ENCODE measurements at places on chromosomes 12 and 14.

GRCh38 chr14:53147208-53147607 is 5.9 kb downstream of the DDHD1 start:
- no peak for DNase-seq

DNA sequence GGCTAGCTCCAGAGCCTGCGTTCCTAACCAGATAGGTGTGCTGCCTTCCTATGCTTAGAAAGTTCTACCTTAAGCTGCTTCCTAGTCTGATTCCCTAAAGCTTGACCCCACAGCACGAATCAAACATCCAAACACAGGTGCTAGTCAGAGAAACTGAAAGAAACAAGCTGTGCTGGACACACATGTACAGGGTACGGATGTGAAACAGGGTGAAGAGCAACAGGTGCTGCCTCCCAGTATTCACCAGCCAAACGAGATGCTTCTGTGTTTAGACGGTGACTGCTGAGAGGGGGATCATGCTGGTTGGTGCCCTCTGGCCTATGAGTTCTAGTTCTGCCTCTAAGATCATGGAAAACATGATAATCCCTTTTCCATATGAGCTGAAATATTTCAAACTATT is 105.3 kb downstream of the GRIP1 start:
- DNase-seq, result no peak

- DNase-seq, result peak; percentile 67
These were observed 147.4 kb upstream of the EGLN3 start for GRCh38 chr14:34098045-34098984.

- DNase-seq, result no peak
These were observed 65.2 kb downstream of the ZC3H14 start for GRCh38 chr14:88628033-88628432.

- DNase-seq, result no peak
These were observed 91.8 kb upstream of the EEA1 start for GRCh38 chr12:93020631-93021597.

GRCh38 chr12:58252914-58253313 is 311.5 kb downstream of the ATP23 start:
- DNase-seq, result no peak

DNA sequence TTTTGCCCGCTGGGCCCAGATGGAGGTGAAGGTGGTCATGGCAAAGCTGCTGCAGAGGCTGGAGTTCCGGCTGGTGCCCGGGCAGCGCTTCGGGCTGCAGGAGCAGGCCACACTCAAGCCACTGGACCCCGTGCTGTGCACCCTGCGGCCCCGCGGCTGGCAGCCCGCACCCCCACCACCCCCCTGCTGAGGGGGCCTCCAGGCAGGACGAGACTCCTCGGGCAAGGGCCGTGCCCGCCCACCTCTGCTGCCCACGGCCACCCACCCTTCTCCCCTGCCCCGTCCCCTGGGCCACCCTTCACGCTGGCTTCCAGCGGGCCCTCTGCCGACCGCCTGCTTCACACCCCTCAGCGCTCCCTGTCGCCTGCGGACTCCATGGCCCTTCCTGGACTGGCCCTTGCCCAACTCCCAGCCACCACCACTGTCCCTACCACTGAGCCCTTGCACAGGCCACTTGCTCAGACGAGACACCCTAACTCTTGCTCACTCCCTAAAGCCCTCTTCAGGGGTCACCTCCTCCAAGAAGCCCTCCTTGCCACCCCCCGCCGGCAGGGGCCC is 42.5 kb downstream of the CYP46A1 start:
- DNase-seq, result no peak

- no peak for DNase-seq
These were observed 358.2 kb downstream of the DIO2 start for GRCh38 chr14:79852950-79853744.

DNA sequence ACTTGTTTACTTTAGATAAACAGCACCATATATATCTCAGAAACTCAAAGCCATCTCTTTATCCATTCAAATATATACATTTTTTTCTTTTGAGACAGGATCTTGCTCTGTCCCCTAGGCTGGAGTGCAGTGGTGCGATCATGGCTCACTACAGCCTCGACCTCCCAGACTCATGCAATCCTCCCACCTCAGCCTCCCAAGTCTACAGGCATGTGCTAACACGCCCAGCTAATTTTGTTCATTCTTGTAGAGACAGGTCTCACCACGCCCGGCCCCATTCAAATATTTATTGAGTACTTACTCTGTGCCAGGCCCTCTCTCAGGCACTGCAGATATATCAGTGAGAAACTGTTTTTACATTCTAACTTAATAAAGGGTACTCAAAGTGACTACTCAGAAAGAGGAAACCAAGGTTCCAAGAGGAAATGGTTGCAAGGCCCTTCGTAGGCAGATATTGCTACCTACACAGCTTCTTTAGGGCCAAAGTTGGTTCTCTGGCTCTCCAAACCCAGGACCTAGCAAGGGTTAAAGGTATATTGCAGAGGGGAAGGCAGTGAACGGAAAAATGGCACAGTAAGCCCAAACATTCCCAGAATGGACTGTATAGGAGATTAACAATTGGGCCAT is 2.9 kb downstream of the ATXN3 start:
- no peak for DNase-seq

DNA sequence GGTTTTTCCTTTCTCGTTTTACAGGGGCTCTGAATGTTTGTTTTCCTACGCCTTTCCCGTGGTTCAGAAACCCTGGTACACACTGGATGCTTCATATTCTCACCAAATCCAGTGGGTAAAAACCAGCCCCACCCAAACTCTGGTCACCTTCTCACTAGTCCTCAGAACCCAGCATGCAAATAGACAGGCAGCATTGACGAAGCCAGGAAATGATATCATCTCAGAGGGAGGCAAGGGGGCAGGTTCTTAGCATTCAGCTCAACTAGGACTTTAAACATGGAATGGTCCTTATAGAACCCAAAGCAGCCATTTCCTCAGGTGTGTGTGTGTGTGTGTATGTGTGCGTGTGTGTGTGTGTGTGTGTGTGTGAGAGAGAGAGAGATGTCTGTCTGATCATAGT is 142.0 kb downstream of the KCNK10 start:
- no peak for DNase-seq

DNA sequence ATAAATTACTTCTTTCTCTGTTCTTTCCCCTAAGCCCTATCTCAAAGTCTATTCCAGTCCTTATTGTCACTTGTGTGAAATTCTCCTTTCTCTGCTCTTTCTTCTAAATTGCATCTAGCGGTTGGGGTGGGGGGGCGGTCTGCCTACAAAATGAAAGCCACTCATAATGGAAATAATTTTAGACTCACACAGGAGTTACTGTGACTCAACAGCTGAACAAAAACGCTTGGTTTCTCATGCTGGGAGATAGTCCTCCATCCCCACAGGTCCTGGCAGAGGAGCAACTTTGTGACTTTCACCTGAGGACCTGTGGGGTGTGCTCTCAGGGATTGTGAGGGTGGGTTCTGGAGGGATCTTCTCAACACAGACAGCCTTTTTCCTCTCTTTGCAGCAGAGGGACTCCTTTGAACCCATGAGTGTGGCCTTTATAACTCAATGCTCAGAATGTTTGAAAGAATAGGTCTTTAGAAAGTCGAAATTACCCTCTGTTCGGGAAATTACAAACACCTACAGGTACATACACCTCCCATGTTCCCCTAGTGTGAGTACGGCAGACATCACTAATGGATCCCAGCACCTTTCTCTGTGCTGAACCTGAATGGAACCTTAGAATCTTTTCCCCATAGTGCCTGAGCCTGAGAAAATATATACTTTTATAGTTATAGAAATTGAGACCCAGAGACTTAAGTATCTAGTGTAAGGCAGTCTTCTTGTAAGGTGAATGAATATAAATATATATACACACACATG is 109.7 kb downstream of the CHST11 start:
- DNase-seq, result no peak

GRCh38 chr12:45309836-45310626 is 94.1 kb downstream of the ANO6 start:
- DNase-seq, result peak; percentile 46

- DNase-seq, result peak; percentile 23
These were observed 58.1 kb upstream of the RMST start for GRCh38 chr12:97404543-97404942.

GRCh38 chr14:33755358-33755757 is 195.5 kb downstream of the EGLN3 start:
- no peak for DNase-seq

DNA sequence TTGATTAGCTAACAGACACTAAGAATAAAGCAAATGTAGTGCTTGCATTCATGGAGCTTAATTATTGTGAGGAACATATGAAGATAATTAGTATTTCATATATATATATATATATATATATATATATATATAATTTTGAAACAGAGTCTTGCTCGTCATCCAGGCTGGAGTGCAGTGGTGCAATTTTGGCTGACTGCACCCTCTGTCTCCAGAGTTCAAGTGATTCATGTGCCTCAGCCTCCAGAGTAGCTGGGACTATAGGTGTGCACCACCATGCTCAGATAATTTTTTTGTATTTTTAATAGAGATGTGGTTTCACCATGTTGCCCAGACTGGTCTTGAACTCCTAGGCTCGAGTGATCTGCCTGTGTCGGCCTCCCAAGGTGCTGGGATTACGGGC is 1091.6 kb upstream of the TMEM132C start:
- DNase-seq, result no peak

DNA sequence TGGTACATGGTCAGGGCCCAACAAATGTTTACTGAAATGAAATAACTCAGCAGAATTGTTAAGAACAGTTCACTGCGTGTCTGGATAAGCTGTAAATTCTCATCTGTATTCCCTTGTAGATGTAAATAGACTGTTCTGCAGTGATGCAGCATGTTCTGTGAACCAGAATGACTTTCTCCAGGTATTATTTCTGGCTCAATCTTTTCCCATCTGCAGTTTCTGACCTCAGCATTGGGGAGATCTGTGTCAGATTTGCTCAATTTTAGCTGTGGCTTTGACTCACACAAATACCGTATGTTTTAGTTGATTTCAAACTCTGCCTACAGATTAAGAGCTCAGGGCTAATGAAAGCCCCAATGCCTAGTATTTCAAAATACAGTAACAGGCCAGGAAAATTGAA is 49.2 kb upstream of the DICER1 start:
- DNase-seq, result no peak

GRCh38 chr12:104423809-104424208 is 32.9 kb upstream of the CHST11 start:
- no peak for DNase-seq

DNA sequence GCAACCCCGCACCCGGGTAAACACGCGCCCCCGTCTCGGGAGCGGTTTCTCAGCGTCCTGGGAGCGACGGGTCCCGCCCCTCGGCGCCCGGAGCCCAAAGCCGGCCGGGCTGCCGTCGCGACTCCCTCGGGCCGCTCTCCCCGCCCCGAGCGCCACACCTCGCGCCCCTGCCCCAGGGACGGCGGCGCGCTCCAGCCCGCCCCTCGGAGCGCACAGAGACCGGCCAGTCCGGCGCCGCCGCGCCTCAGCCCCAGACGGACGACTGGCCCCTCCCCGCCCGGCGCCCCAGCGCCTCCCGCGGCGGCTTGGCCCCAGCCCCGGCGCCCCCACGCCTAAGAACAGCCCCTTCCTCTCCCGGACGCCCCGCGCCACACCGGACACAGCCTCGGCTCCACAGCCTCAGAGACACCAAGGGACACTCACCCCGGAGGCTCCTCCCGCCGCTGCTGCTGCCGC is 411 bp downstream of the BTBD7 start:
- DNase-seq, result peak; percentile 83

DNA sequence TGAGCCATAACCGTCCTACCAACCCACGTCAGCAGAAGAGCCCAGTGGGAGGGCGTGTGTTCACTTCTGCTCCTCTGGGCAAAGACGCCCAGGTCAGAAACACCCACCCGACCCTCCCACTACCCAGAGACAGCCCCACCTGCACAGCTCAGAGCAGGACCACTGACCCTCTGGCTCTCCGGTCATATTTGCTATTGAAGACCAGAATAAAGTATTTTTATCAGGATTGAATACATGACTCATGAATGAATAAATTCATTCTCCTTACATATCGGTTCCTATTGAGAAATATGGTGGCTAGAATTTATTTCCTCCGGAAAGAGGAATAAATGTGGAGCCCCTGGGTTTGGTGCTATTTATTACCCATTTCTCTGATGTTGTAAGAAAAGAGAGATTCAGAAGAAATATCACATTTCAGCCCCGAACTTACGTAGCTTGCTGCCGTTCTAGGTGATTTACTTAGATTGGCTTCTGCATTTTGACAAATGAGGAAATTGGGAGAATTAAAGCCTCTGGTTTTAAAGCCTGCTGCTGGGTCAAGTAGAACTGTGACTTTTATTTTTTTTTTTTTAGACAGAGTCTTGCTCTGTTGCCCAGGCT is 36.4 kb upstream of the P2RX7 start:
- no peak for DNase-seq

DNA sequence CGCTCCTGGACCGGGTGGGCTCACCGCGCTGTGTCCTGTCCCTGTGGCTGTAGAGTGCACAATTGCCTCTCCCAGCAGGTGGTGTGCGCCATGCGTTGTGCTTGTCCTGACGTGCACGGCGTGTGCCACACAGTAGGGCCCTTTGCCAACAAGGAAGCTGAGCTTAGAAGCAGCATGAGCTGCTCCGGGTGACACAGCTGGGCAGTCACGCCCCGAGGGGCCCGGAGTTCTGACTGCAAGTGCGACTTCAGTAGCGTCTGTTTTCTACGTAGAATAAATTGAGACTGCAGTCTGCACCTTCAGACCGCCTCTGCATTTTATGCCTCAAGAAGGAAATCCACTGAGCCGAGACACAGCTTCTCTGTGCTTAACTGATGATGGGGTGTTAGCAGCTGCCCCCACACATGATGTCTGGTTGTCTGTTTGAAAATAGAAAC is 81.6 kb downstream of the ADGRD1 start:
- DNase-seq, result no peak

GRCh38 chr14:83733670-83734069 is 1796.3 kb upstream of the FLRT2 start:
- DNase-seq, result no peak

DNA sequence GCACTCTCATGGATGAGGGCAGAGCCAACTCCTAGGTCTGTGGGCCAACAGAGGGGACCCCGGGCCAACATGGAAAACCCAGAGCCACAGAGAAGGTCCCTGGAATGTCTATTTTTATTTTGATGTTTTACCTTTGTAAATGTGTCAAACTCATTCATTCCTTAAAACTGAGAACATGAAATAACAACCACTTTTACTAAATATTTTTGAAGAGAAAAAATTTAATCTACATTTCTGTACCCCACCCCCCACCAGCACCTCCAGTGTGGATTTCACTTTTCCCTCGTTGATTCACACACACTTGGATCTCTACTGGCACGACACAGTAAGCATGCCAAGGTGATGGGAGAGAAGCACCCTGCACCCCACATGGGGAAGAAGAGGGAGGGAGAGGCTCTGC is 6.7 kb downstream of the KRT77 start:
- no peak for DNase-seq

- no peak for DNase-seq
These were observed 26.9 kb upstream of the RXYLT1 start for GRCh38 chr12:63752841-63753240.

DNA sequence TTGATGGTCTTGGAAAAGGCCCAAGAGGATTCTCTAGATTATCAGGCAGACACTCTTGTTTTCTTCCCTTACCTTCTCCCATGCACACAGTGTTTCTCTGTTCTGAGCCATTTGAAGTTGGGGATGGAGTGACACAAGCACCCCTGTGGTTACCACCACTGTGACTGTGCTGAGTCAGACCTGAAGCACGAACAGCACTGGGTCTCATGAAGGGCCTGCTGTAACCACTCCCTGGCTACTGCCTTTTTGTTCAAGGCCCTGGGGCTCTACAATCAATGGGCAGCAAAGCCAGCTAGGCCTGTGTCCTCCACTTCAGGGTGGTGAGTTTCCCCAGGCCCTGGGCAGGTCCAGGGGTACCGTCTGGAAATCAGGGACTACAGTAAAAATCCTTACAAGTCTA is 65.5 kb downstream of the TSPAN8 start:
- no peak for DNase-seq

- peak; percentile 54 for DNase-seq
These were observed 717 bp downstream of the PPHLN1 start for GRCh38 chr12:42326541-42327226.

GRCh38 chr12:1890119-1890703 is 28.2 kb downstream of the CACNA2D4 start:
- DNase-seq, result no peak

Measured in GM03348 (cell line).